Hematopoietic multipotent progenitor cell treated with erythropoietin and hydrocortisone succinate and interleukin-3 and kit ligand, for 8 days (in vitro differentiated cells): ENCODE measurements at places on chromosomes 4 and X.

DNA sequence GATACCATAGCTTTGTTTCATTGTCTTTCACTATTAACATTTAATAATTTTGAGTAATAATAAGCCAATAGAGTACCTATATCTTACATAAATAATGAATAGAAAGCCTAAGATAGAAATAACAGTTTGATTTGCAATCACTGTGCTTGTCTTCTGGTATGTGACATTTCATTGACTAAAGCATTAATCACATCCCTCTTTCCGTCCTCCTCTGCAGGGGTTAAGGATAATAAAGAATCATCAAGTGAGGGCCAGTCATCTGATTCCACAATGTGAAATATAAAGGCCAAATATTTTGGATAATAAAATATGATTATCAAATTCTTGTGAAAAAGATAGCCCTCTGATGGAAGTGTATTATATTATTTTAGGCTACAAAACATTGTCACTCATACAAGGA is 2073.4 kb downstream of the ARAP2 start:
- no peak for DNase-seq

GRCh38 chrX:134753718-134754008 is 95.4 kb upstream of the PLAC1 start:
- DNase-seq, result no peak

GRCh38 chr4:38672074-38672396 is 8.0 kb downstream of the KLF3 start:
- no peak for DNase-seq

DNA sequence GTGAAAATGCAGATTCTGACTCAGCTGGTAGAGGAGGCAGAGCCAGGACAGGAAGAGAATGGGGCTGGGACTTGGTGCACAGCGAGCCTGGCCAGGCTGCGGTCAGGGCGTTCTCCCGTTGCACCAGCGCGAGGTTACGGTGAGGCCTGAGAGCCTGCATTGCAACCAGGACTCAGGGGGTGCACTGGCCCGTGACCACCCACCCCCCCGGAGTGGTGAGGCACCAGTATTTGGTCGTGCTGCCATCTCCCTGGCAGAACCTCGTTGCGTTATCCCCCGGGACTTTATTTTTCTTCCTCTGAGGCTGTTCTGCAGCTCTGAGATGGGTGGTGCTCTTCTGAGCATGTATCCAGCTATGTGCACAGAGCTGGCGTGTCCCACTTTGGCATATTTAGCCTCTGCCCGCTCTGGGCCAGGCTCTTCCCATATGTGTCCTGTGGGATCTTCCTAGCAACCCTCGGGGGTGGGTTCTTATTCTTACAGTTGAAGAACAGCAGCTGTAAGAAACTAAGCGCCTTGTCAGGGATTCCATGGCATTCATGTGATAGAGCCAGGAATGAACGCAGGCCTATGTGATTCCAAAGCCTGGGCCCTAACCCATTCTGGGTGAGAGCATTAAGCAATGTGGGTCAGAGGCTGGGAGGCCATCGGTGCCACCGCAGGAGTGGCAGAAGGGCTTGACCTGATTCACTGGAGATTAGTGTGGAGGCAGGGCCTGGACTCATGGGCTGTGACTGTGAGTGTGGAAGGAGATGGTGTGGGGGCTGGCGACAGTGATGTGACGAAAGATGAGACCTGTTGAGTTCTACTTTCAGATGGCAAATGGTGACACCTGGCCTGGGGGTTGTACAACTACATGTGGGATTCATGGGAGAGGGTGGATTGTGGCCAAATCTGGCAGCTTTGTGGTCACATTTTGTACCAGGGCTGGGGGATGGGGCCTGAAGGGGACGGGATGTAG is 3.1 kb downstream of the TADA2B start:
- no peak for DNase-seq

DNA sequence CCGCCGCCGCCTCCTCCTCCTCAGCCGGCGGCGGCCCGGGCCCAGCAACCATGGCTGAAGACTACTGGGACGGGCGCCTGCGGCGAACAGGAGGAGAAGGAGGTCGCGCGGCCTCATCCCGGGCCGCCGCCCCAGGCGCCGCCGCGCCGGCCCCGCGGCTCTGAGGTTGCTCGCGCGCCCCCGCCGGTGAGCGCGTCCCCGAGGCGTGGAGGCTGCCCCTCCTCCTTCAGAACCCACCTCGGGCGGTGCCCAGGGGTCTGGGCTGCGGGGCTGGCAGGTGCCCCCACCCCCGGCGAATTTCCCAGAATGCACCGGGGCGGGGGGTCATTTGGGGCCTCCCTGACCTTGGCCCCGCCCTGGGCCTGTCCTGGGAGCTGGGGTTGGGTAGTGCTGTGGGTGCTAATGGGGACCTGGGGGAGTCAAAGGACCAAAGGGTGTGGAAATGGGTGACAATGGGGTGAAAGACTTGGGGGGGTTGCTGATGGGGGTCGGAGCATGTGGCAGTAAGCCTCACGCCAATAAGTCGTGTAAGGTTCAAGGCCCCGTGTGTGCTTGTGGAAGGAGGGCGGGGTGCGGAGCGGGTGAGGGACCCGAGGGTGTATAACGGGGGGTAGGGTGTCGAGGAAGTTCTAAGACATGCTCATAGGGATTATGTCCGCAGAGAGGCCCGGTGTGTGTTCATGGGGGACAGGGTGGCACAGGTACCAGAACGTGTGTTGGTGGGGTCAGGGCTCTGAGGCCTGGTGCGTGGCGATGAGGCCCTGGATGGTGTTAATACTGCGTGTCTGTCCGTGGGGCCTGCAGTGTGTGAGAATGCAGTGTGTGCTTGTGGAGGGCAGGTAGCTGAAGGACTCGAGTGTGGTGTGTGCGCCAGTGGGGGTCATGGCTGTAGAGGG is 687 bp downstream of the CDK16 start:
- DNase-seq, result peak; percentile 59

DNA sequence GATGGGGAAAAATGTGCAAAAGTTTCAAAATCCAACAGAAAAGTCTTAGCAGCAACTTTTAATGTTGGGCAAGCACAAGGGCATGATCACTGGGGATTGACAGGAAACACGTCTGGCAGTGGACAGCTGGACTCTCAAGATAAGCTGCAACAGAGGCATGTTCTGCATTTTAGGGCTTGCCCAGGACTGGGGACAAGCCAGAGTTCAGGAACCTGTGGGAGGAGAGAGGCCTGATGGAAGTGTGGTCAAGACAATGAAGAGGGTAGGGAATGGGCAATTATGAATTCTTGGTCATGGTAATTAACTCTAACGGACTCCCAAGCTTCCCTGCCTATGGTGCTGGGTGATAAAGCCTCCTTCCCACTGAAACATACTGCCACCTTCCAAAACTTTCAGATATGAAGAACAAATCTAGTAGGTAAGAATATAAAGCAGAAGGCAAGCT is 48.4 kb downstream of the ANXA3 start:
- DNase-seq, result peak; percentile 82

DNA sequence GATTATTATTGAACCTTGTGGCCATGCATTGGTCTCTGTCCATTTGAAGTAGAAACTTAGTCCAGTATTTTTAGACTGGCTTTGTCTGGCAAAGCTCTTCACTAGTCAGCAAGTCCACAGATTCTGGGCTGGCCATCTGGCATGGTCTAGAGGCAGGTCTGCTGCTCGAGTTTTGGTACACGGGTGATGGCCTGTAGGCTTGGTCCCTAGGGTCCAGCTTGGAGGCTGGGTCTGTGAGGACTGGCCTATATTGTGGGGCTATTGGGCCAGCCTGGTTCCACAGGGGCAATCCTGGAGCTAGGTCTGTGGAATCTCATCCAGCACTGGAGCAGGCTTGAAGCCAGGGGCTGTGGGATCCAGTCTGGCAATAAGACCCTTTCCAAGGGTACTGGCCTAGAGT is 607.6 kb upstream of the KLHL4 start:
- DNase-seq, result no peak

DNA sequence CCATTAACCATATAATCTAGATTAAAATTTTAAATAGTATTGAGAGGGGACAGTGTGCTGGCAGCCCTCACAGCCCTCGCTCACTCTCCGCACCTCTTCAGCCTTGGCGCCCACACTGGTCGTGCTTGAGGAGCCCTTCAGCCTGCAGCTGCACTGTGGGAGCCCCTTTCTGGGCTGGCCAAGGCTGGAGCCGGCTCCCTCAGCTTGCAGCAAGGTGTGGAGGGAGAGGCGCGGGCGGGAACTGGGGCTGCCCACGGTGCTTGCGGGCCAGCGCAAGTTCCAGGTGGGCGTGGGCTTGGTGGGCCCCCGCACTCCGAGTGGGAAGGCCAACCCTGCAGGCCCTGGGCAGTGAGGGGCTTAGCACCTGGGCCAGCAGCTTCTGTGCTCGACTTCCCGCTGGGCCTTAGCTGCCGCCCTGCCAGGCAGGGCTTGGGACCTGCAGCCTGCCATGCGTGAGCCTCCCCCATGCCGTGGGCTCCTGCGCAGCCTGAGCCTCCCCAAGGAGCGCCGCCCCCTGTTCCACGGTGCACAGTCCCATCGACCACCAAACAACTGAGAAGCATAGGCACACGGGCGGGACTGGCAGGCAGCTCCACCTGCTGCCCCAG is 32.8 kb upstream of the CFAP299 start:
- no peak for DNase-seq

DNA sequence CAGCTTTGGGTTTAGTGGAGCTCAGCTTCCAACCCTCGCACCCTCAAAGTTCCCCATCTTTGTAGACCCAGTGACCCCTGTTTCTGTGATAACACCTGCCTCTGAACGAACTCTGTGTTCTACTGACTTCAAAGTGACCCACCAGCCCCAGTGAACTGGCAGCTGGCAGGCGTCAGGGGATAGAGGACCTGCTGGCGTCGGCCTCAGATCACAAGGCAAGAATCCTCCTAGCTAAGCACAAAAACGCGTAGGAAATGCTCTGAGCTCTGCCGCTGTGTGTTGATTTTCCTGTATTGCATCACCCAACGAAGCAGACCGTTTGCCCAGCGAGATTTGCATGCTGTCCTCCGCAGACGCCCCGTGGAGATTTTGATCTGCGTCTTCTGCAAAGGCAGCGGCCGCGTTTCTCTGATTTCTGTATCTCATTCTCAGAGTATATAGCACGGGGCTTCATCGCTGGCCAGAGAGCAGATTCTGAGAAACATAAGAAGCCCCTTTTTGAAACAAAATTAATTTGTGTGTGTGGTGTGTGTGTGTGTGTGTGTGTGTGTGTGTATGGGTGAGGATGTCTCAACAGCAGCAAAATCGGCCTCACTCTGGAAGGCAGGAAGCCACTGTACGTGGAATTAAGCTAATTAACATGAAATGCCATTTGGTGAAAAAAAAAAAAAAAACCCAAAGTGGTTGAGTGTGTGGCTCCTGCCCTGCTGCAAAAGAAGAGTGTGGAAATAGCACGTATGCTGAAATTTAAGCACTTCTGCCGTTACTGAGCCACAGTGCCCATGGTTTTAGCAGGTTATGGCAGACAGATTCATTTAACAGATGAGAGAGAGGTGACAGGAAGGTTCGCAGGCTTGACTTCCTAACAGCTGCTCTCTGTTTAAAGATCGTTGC is 29.2 kb upstream of the ASMTL start:
- peak; percentile 85 for DNase-seq

DNA sequence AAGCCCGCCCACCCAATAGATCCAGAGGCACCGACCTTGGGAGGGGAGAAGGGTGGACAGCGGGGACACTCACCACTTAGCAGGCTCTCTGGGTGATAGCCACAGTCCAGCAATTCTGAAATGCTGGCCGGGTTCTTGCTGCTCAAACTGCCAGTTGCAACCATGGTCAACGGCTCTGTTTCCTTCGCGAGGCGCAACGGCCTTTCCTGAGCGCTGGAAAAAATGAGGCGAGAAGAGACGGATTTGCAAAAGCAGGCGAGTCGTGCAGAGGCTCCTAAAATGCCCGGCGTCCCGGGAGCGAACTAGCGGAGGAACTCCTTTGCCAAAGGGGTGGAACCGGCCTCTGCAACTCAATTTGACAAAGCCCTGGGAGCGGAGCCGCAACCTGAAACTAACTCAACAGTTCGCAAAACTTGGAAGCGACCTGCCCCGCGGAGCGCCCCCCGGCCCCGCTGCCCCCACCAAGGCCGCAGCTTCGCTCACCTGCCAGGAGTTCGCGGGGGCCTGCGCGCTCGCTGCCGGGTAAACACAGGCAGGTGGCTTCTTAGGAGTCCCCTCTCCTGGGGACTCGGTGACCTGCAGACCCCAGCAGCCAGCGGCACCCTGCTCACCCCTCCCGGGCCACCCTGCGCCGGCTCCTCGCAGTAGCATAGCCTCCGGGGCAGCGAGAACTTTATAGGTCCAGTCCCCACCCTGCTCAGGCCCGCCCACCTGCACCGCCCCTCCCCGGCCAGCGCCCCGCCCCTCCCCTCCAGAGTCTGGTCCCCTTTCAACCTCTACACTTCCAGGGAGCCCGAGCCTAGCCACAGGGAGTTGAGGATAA is at the start of gene DDIT4L:
DDIT4L (minus strand) TSS at position 649 of the 823 bp plus-strand sequence; CDS start at position 164, 485 bp downstream.
- DNase-seq, result no peak

DNA sequence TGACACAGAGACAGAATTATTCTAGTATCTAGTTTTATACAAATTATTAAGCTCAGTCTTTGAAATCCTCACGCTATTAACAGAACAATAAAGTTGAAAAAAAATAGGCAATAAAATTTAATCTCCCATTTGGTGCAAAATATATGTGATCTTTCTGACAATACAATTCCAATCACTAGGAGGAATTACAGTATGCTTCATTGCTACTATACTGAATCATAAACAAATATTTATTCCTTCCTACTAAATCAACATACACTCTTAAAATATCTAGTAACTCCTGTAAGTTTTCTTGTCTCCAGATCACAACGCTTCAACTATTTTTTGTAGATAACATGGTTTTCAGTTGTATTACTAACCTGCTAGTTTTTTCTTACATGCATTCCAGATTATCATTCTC is 45.7 kb downstream of the KLHL8 start:
- no peak for DNase-seq

DNA sequence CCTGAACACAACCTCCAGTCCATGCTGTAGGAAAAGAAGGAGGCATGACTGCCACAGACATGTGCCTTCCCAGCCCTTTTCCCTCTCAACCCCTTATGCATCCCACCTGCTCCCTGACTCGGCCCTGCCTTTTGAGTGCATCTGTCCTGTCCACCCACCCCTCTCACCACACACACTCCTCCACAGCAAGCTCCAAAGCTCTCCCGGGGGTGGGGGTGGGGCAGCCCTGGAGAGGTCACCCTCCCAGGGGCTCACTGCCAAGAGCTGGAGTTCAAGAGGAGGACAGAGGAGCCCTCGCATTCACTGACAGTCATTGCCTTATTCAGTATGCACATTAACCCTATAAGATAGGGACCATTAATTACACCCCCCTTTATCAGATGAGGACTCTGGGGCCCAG is 46.6 kb upstream of the MAMLD1 start:
- DNase-seq, result no peak

- no peak for DNase-seq
These were observed 254.6 kb upstream of the LDB2 start for GRCh38 chr4:17152941-17153540.

DNA sequence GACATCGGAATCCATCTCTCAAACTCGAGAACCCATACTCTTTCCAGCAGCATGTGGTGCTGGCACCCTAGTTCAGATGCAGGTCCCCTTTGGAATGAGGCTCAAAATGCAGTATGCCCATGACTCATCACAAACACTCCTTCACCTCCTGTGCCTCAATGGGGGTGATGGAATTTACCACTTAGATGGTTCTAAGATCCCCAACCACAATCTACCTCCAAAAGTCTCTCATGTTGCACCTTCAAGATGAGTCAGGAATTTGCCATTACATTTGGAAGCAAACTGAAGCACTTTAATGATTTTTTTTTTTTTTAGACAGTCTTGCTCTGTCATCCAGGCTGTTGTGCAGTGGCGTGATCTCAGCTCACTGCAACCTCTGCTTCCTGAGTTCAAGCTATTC is 8.5 kb upstream of the MID1 start:
- DNase-seq, result no peak
